Activated T-cell treated with anti-CD3 and anti-CD28 coated beads for 1 hour (primary cell): ENCODE measurements at places on chromosomes 3 and 15.

GRCh38 chr3:8606701-8607231, 37.8 kb downstream of the SSUH2 start:
- DNase-seq: no peak

DNA sequence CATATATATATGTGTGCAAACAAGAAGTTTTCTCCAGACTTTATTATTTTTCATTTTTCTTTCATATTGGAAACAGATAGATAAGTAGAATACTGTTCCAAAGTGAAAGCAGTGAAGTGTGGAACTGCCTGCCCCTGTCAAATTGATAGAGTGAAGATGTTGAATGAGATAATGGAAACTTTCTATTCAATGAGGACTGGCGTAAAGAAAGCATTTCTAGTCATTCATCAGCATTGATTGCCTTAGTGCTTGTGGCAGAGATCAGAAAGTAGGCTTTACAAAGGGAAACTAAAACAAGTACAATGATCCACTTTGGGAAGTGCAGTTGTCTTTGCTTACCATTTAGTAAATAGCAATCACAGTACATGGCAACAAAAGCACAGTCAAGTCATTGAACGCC, 300.0 kb downstream of the CADM2 start:
- DNase-seq: no peak

GRCh38 chr3:170189398-170190256, 8.1 kb upstream of the PHC3 start:
- no peak for DNase-seq

DNA sequence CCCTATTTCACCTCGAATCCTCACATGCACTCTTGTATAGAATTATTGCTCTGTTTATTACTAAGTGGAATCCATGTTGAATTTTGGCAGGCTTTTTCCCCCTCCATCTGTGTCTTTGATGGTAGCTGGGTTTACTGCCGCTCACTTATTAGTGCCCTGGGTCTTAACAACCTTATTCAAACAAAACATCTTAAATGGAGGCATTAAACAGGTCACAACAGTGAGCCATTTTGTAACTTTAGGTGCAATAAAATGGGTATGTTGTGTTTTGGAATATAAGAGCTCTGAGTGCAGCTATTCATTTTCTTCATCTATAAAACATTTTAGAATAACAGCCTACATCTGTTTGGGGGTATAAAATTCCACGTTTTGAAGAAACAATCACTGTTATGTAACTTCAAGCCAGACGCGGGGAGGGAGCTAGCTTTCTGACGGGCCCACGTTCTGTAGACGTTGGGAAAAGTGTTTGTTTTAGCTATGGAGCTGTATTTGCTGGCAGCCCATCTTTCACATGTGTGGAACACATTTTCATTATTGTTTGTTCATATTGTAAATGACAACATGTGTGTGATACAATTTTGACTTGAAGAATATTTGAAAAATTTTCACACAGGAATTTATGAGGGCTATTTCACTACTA, 122.0 kb downstream of the SLC25A26 start:
- DNase-seq: no peak
